Lower lobe of right lung (tissue), 2 donors: ENCODE measurements at places on chromosomes 4 and X. TPM values are rescaled to one million over a fixed set of nuclear protein-coding genes. Genes with fewer than 3 reads are reported as not detected.

- no peak overlapping the region for H3K4me3 ChIP-seq
- H3K4me1 ChIP-seq, result no peaks in the 10 kb centered on the region
- no peaks in the 10 kb centered on the region for H3K27me3 ChIP-seq
- DNase-seq, result no peak
- peaks cover 71% of the 10 kb centered on the region for H3K36me3 ChIP-seq
These were observed 6.5 kb downstream of the PLCXD1 start for GRCh38 chrX:287670-288069.

DNA sequence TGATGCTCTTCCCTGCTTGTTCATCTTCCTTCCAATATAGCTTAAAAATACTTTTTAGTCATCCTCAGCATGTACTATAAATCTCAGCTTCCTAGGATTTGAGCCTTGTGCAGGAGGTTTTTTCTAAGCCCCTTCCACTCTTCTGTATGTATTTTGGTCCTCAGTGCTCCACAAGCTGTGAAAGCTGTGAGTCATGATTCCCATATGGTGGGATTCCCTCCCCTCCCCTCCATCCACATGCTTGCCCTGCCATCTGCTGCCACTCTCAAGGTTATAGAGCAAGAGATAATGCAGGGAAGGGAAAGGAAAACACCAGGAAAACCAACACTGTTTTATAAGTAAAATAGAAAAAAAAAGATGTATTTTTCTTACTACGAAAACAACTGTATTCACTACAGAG lies 58.5 kb upstream of the AP1S2 start:
- no peak overlapping the region for H3K27ac ChIP-seq
- no peaks in the 10 kb centered on the region for H3K27me3 ChIP-seq
- no peak for DNase-seq
- H3K36me3 ChIP-seq, result no peaks in the 10 kb centered on the region
- no peak overlapping the region for H3K4me3 ChIP-seq

DNA sequence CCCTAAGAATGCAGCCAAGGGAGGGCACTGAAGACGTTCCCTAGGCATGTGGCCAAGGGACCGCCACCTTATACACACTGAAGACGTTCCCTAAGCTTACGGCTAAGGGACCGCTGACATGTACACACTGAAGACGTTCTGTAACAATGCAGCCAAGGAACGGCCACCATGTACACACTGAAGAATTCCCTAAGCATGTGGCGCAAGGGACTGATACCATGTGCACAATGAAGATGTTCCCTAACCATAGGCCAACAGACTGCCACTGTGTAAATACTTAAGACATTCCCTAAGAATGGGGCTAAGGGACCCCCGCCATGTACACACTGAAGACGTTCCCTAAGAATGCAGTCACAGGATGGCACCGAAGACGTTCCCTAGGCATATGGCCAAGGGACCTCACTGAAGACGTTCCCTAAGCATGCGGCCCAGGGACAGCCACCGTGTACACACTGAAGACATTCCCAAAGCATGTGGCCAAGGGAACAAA lies 36.1 kb downstream of the DHRSX start:
- no peaks in the 10 kb centered on the region for H3K4me1 ChIP-seq
- H3K27me3 ChIP-seq, result no peaks in the 10 kb centered on the region
- H3K36me3 ChIP-seq, result no peaks in the 10 kb centered on the region
- no peak overlapping the region for H3K4me3 ChIP-seq
- DNase-seq, result peak; percentile 25

DNA sequence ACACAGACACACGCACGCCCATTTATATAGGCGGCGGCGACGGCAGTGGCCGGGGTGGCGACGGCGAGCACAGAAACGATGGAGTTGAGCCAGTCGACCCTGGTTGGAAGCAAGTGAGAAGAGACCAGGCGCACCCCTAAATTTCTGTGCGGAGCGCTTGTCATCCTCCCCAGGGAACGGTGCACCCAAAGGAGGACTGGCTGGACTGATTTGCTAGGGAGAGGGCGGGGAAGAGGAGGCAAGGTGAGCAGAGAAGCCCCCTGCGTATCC lies 302 bp downstream of the NHS start:
- H3K36me3 ChIP-seq, result no peaks in the 10 kb centered on the region
- H3K4me3 ChIP-seq, result peak overlapping the region; percentile 58
- no peaks in the 10 kb centered on the region for H3K27me3 ChIP-seq
- DNase-seq, result no peak

- no peaks in the 10 kb centered on the region for H3K36me3 ChIP-seq
- no peaks in the 10 kb centered on the region for H3K27me3 ChIP-seq
- no peak for DNase-seq
- H3K4me3 ChIP-seq, result no peak overlapping the region
- no peaks in the 10 kb centered on the region for H3K4me1 ChIP-seq
- H3K27ac ChIP-seq, result no peak overlapping the region
These were observed 107.3 kb downstream of the AMMECR1 start for GRCh38 chrX:110210417-110211139.

GRCh38 chr4:185840201-185840600 lies 28.2 kb upstream of the SORBS2 start:
- H3K4me3 ChIP-seq, result no peak overlapping the region
- no peak for DNase-seq
- H3K27me3 ChIP-seq, result no peaks in the 10 kb centered on the region
- peaks cover 30% of the 10 kb centered on the region for H3K4me1 ChIP-seq

GRCh38 chrX:1212532-1212931 lies at the start of gene CRLF2:
TSS of gene CRLF2 (minus strand) at chrX:1212649. CDS start at chrX:1212634, 15 bp downstream.
- H3K4me3 ChIP-seq, result no peak within 1 kb of the TSS
- no peaks in the 10 kb centered on the region for H3K27me3 ChIP-seq
- no peak for DNase-seq
- no peaks in the 10 kb centered on the region for H3K4me1 ChIP-seq
- no peak within 1 kb of the TSS for H3K27ac ChIP-seq

DNA sequence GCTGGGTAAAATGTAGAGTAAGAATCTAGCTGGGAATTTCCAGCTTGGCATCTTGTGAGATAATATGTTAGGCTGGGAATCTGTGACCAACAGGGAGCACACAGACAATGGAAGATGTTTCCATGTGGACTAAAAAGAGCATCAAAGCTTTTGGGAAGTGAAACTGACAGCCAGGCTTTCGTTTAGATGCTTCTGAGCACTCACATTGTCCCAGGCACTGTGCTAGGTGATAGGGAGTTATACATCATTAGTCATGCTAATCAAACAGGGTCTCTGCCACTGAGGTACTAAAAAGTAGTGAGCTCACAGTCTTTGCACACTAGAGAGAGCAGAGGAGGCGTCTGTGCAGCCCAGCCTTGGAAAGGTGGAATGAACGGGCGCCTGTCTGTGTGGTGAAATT lies 101.9 kb upstream of the SCOC start:
- H3K4me1 ChIP-seq, result no peaks in the 10 kb centered on the region
- H3K27ac ChIP-seq, result no peak overlapping the region
- no peaks in the 10 kb centered on the region for H3K36me3 ChIP-seq

DNA sequence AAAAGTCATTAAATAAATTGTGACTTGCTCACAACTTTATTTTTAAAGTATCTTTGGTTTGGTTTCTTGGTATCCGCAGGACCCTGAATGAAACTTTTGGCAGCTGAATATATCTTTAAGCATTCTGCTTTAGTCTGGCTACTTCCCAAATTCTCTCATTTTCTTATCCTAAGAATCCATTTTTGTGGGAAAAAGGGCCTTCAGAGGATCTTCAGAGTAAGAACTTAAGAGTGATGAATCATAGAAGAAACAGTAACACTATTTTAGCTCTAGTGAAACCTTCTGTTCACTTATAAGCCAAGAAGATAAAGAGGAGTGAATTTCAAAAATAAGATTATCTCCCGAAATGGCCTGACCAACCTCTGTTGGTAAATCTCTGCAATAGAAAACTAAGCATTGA lies 540.6 kb upstream of the MAGEB18 start:
- H3K27ac ChIP-seq, result no peak overlapping the region
- H3K27me3 ChIP-seq, result no peaks in the 10 kb centered on the region
- no peaks in the 10 kb centered on the region for H3K36me3 ChIP-seq
- no peak for DNase-seq

GRCh38 chr4:87034527-87034926 lies 99.7 kb downstream of the AFF1 start:
- no peak overlapping the region for H3K4me3 ChIP-seq
- H3K27ac ChIP-seq, result no peak overlapping the region
- no peaks in the 10 kb centered on the region for H3K36me3 ChIP-seq
- no peak for DNase-seq

- H3K36me3 ChIP-seq, result no peaks in the 10 kb centered on the region
- H3K4me1 ChIP-seq, result no peaks in the 10 kb centered on the region
- H3K4me3 ChIP-seq, result no peak overlapping the region
- DNase-seq, result no peak
These were observed 1.0 kb downstream of the ENAM start for GRCh38 chr4:70629469-70630090.

DNA sequence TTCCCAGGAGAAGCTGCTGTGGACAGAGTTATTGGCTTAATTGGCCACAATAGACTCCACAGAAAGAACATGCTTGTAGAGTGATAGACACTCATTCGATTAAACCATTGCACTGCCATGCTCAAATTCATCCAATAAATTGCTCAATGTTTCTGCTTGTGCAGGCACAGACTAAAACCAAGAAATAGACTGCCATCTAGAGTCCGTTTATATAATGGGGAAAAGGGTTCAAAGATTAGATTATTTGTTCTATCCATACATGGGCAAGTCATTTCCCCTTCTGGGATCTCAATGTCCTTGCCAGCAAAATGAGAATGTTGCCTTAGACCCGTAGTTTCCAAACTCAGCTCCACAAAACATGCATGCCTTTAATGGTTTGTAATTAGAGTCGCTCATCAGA lies 8.7 kb downstream of the SMIM10 start:
- H3K36me3 ChIP-seq, result no peaks in the 10 kb centered on the region
- H3K27me3 ChIP-seq, result no peaks in the 10 kb centered on the region
- no peak overlapping the region for H3K27ac ChIP-seq
- no peak for DNase-seq

- H3K4me3 ChIP-seq, result no peak overlapping the region
- H3K27me3 ChIP-seq, result no peaks in the 10 kb centered on the region
- DNase-seq, result no peak
These were observed 23.5 kb upstream of the BDH2 start for GRCh38 chr4:103123114-103123513.

GRCh38 chrX:9279234-9279544 lies 185.7 kb upstream of the TBL1X start:
- H3K4me1 ChIP-seq, result no peaks in the 10 kb centered on the region
- peak overlapping the region; percentile 6 for H3K4me3 ChIP-seq
- H3K36me3 ChIP-seq, result no peaks in the 10 kb centered on the region
- H3K27ac ChIP-seq, result no peak overlapping the region

DNA sequence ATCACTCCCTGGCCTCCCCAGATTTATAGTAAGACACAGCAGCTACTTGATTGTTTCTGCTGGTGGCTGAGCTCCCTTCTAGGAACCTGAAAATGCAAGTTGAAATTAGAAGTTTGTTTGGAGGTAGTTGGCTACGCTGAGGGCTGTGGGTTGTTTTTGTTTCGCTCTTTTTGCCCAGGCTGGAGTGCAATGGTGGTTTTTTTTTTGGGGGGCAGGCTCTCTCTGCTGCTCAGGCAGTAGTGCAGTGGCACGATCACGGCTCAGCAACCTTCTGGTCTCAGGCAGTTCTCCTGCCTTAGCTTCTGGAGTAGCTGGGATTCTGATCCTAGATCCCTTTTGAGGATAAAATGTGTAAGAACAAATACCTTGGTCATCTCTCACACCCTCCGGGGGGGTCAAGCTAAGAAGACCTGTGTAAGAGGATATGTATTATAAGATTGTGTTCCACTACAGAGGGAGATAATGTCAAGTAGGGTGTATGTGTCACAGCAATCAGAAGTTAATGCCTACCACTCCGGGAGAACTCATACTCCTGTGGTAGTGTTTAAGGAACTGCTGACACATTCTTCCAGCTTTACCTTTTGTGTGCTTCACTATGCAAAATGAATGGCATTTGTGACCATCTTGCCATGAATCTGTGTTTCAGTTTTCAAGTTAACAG lies 9.7 kb downstream of the JADE1 start:
- H3K4me1 ChIP-seq, result peaks cover 14% of the 10 kb centered on the region
- no peak for DNase-seq
- H3K27ac ChIP-seq, result no peak overlapping the region
- no peaks in the 10 kb centered on the region for H3K36me3 ChIP-seq
- no peaks in the 10 kb centered on the region for H3K27me3 ChIP-seq
- H3K4me3 ChIP-seq, result no peak overlapping the region

DNA sequence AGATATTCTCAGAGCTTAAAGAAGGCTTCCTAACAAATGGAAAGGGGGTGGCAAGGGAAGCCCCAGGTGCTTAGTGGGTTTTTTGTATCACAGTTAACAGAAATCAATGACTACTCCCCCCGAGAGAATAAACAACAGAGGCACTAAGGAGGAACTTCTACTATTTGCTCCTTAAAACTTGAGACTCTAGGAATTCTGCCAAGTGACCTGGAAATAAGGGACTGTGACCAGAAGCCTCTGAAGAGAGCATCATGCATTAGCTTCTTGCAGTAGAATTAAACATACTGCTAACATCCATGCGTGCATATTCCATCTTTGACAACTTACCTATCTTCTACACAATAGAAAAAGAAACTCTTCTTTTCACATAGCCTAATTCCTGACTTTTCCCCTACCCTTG lies 86.8 kb downstream of the CAMK2D start:
- H3K27me3 ChIP-seq, result no peaks in the 10 kb centered on the region
- H3K4me1 ChIP-seq, result peaks cover 38% of the 10 kb centered on the region
- DNase-seq, result no peak
- H3K4me3 ChIP-seq, result no peak overlapping the region
- H3K36me3 ChIP-seq, result no peaks in the 10 kb centered on the region

DNA sequence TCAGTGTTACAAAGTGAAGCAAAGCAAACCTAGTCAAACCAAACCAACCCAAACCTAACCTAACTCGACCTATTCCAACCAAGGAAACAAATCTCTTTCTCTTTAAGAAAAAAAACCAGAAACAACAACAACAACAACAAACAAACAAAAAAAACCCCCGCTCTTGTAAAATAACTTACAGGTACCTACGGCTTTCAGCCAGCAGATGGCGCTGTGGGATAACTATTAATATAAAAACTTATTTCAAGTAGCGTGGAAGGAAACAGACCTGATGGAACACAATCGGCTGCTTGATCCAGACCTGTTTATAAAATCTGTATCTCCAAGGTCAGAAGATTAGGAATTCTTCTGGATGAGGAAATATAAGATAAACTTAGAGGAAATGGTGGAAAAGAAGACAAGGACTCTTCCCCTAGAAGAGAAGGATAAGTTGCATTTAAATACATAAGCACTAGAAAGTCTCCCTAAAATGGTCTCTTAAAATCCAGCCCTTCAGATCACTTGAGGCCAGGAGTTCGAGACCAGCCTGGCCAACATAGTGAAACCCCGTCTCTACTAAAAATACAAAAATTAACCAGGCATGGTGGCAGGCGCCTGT lies 34.4 kb upstream of the CDKL5 start:
- no peaks in the 10 kb centered on the region for H3K4me1 ChIP-seq
- H3K4me3 ChIP-seq, result no peak overlapping the region
- H3K27me3 ChIP-seq, result no peaks in the 10 kb centered on the region
- no peaks in the 10 kb centered on the region for H3K36me3 ChIP-seq
- no peak overlapping the region for H3K27ac ChIP-seq

The SYNPO2 gene
- total RNA-seq, result 26.2 TPM

The SORCS2 gene
- total RNA-seq, result 5.8 TPM

The GRID2 gene
- total RNA-seq, result not detected

The KIAA0232 gene
- 28.1 TPM for total RNA-seq

The HNRNPDL gene
- total RNA-seq, result 140 TPM

The UNC5C gene
- total RNA-seq, result 5.1 TPM

The EXOC1L gene
- not detected for total RNA-seq

The TIGD4 gene
- total RNA-seq, result 1.0 TPM

The PAGE5 gene
- not detected for total RNA-seq
